ENCODE measurements at places on chromosomes 5 and 9.

- DNase-seq = peak; percentile 77
These were observed 40.4 kb downstream of the SAR1B start for GRCh38 chr5:134592141-134592746.

- peak; percentile 56 for DNase-seq
These were observed 187.8 kb downstream of the NXNL2 start for GRCh38 chr9:88722753-88723152.

GRCh38 chr9:123304340-123304691 lies 35.9 kb upstream of the STRBP start:
- no peak for DNase-seq

GRCh38 chr9:84670138-84671041 lies 861 bp downstream of the NTRK2 start:
- DNase-seq = no peak

- peak; percentile 64 for DNase-seq
These were observed 55.3 kb upstream of the IL17B start for GRCh38 chr5:149434162-149435014.

- peak; percentile 38 for DNase-seq
These were observed 6.1 kb upstream of the CRB2 start for GRCh38 chr9:123349691-123350480.
